ENCODE measurements at places on chromosomes 1 and 21. TPM values are rescaled to one million over a fixed set of nuclear protein-coding genes. Genes with fewer than 3 reads are reported as not detected.

The CFHR2 gene
- not detected for total RNA-seq

The ADORA3 gene
- total RNA-seq, result not detected

The ERMAP gene
- 9.3 TPM for total RNA-seq

The CYP4Z1 gene
- total RNA-seq, result not detected

The HIVEP3 gene
- 9.0 TPM for total RNA-seq

Measured in Calu3 (cell line).